T follicular helper cell (primary cell): ENCODE measurements at places on chromosomes 11 and 22.

- no peak for DNase-seq
Measured at GRCh38 chr11:45470151-45470793, 184.1 kb upstream of the SYT13 start.

DNA sequence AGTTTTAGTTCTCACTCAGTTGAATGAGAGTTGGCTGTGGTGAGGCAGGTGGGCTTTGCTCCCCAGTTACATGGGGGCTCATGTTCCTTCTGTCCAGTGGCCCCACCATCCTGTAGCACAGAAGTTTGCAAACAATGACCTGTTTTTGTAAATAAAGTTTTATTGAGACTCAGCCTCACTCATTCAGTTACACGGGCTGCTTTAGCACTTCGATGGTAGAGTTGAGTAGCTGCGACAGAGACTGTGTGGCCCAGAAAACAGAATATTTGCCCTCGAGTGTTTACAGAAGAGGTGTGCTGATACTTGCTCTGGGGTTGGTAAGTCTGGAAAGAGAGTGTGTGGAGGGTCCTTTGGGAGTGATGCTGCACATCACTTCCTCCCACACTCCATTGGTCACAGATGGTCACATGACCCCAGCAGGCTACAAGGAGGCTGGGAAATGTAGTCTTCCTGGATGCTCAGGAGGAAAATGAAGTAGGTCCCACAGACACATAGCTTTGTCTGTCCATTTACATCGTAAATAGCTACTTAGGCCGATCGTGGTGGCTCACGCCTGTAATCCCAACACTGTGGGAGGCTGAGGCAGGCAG, 34.6 kb downstream of the IFT27 start:
- no peak for DNase-seq

DNA sequence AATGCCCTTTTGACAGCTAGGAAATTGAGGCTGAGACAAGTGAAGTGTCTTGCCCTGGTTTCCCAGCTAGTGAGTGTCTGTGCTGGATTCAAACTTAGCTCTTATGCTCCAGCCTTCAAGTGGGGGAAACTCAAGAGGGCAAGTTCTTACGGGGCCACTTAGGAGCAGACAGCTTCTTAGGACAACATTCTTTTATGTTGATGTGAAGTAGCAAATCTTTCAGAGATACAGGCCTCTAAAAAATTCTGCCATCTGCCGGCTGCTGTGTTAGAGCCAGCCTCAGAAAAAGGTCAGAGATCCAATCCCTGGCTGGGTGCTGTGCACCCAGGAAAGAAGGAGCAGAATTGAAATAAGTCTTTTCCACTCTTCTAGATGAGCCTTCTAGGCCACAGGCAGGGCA, 26.6 kb downstream of the TIMP3 start:
- no peak for DNase-seq

DNA sequence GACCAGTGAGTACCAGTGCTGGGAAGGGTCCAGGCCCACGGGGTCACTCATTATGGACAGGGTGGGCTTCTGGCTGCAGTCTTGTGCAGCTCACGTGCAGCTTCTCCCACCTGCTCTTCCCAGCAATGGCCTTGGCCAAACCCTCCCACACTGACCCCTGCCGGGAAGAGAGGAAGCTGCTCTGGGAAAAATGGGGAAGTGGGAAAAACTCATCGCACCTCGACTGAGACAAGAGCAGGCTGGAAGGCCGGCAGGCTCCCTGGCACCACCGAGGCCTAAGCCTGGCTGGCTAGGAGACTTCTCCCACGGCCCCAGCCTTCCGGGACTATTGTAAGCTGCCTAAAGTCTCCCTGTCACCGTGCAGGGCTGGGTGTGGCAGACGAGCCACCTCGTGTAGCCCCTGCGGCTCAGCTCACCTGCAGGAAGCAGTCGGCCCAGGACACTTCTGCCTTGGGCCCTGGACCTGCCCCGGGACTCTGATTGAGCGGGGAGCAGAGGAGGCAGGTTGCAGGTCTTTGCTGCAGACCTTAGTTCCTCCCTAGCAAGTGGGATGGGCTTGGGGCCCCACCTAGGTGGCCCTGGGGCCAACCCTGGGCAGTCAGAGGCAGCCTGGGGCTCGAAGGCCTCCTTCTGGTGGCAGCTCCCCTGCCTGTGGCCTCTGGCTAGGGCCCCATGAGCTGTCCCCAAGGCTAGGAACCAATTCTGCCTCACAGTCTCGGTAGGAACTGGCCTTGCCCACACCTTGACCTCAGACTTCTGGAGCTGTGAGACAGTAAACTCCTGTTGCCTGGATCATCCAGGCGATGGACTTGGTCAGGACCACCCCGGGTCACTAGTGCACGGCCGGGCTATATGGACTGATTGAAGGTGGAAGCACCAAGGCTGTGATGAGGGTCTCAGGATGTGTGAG, 23.1 kb downstream of the MRGPRG start:
- no peak for DNase-seq

- DNase-seq: no peak
Measured at GRCh38 chr11:55658608-55659007, 3.4 kb upstream of the OR4C6 start.

DNA sequence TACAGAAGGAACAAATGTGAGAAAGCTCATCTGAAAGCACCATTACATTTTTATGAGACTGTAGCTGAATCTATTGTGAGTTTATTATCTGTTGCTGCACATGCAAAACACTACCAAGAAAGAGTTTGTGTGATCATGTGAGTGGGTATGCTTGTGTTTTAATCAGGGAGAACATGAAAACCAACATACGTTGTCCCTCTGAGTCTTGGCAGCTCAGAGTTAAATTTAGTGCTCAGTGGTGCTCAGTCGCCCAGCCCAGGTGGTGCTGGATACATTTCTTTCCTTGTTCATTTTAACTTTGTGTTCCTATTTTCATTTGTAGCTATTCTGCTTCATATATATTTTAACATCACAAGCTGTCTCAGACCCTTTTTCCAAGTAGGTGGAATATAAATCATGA, 500.6 kb downstream of the NTM start:
- no peak for DNase-seq

- peak; percentile 4 for DNase-seq
Measured at GRCh38 chr22:45208993-45209838, 31.5 kb downstream of the KIAA0930 start.

- no peak for DNase-seq
Measured at GRCh38 chr11:119030029-119030328, 698 bp downstream of the SLC37A4 start.

DNA sequence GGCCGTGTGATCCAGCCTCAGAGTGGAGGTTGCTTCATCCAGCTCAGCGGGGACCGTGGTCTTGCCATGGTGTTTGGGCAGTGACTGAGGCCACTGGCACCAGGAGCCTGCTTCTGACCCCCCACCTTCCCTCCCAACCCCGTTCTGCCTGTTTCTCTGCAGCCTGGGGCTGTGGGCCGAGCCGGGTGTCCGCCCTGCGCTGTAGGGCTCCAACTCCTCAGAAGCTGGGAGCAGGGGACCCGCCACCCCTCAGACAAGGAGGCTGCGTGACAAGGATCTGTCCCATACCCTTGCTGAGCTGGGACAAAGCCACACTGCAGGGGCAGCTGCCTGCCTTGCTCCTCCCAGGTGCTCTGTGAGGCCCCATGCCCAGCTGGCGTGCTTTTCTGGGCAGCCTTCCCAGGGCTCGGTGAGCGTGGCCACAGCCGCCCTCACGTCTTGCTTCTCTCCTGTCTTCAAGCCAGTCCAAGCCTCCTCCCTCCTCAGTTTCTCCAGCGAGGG, 11.7 kb upstream of the ARFGAP3 start:
- no peak for DNase-seq

GRCh38 chr11:56340289-56340688, 5.5 kb upstream of the OR8K1 start:
- DNase-seq: no peak

DNA sequence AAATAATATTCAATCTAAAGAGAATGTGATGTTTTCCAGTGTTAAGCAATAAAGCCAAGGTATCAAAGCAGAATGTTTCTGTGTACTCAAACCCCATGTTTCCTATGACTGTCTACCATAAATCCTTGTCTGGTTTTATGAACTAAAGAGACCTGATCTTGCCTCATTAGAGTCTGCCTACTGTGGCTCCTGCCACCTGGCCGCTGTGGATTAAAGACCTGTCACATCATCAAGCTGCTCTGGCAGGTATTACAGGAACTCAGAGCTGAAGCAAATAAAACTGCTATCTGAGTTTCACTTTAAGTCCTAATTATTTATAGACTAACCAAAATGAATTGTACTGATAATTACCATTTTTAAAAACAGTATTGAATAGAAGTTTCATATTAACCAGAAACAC, 207.8 kb upstream of the CCDC90B start:
- no peak for DNase-seq

DNA sequence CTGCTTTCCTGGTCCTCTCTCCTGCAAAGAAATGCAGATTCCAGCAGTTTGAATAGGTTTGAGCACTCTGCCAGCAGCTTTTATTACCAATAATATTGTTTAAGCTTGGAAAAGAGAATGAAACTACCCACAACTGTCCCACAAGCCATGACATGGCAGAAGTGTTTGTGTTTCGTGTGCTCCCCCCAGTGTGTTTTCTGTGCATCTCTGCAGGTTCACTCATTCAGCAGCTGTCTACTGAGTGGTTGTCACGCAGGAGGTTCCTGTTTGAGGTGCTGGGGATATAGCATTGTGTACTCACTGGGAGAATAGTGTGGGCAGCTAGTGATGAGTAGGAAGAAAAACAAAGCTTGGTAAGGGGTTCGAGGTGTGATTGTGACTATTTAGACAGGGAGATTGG, 55.3 kb upstream of the SUSD2 start:
- no peak for DNase-seq
